ENCODE measurements at places on chromosomes 3 and 15.

DNA sequence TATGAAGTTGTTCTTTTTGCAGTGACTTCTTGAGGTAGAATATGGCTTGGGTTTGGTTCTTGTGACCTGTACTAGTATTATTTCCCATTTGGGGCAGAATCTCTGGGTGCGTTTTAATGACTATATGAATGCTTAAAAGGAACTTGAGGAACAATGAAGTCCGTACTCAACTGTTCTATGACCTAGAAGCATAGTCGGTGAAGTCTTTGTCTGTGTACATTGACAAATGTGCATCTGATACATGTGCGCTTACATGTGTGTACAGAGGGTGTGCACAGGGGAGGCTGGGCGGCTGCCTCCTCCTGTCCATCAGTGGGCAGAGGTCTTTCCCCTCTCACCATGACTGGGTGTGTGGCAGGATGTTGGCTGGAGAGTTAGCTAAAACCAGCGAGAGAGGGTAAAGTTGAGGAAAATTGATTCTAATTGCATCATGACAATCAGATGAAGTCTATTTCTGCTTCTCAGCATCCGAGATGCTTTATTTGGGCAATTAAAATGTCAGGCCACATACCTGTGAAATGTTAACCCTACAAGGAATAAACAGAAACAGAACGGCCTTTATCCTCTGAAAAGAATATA, 1.0 kb upstream of the NR2F2 start:
- H3K27ac ChIP-seq: no peak overlapping the region
- no peak overlapping the region for H3K4me3 ChIP-seq
- H3K36me3 ChIP-seq: no peaks in the 10 kb centered on the region
- no peaks in the 10 kb centered on the region for H3K27me3 ChIP-seq
- no peak for DNase-seq

- H3K27ac ChIP-seq: peak overlapping the region; percentile 95
- no peak overlapping the region for H3K4me3 ChIP-seq
- DNase-seq: no peak
- peaks cover 46% of the 10 kb centered on the region for H3K4me1 ChIP-seq
- no peaks in the 10 kb centered on the region for H3K36me3 ChIP-seq
Observed at GRCh38 chr15:41965441-41966413, 6.6 kb downstream of the EHD4 start.

GRCh38 chr3:141243271-141243707, 11.7 kb downstream of the PXYLP1 start:
- no peak overlapping the region for H3K27ac ChIP-seq
- DNase-seq: no peak
- no peaks in the 10 kb centered on the region for H3K27me3 ChIP-seq
- H3K4me1 ChIP-seq: no peaks in the 10 kb centered on the region

DNA sequence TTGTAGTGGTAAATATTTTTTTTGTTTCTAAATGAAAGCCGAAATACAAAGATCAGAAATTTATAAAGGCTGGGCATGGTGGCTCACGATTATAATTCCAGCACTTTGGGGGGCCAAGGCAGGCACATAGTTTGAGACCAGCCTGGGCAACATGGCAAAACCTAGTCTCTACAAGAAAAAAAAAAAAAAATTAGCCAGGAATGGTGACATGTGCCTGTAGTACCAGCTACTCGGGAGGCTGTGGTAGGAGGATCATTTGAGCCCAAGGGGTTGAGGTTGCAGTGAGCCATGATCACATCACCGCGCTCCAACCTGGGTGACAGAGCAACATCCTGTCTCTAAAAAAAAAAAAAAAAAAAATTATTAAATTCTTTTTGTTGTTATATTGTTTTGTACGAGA, 6.9 kb downstream of the DENND4A start:
- no peaks in the 10 kb centered on the region for H3K27me3 ChIP-seq
- DNase-seq: no peak
- peaks cover 31% of the 10 kb centered on the region for H3K4me1 ChIP-seq
- H3K27ac ChIP-seq: no peak overlapping the region
- peaks cover 6% of the 10 kb centered on the region for H3K36me3 ChIP-seq
- no peak overlapping the region for H3K4me3 ChIP-seq
